ENCODE measurements at places on chromosomes 13 and 19. TPM values are rescaled to one million over a fixed set of nuclear protein-coding genes. Genes with fewer than 3 reads are reported as not detected.

Gene MYO16
- total RNA-seq: not detected

Gene CPT1C
- total RNA-seq: 1.4 TPM

Gene ZNF766
- total RNA-seq: 12.1 TPM

Gene CLEC17A
- not detected for total RNA-seq

Gene TUBA3C
- total RNA-seq: not detected

Gene LMTK3
- 0.05 TPM for total RNA-seq

Gene ZNF208
- not detected for total RNA-seq

Gene GRIK5
- total RNA-seq: 0.13 TPM

DNA sequence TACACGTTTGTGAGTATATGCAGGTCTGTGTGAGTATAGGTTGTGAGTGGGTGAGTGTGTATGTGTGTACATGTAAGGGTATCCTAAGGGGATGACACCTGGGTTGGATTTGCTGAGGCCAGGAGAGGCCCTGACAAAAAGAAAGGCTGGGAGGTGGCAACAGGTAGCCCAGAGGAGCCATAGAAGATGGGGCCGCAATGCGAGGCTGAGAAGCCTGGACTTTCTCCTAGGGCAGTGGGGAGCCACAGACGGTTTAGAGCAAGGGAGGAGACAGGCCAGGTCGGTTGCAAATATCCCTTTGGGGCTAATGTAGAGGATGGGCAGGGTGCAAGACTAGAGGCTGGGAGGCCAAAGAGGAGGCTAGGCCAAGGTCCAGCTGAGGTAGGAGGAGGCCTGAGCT is 54.3 kb downstream of the CELF5 start:
- DNase-seq: no peak

GRCh38 chr13:100208626-100209025 is 119.7 kb downstream of the PCCA start:
- DNase-seq: no peak

- no peak for DNase-seq
These were observed 10.1 kb downstream of the RGCC start for GRCh38 chr13:41467425-41467945.

DNA sequence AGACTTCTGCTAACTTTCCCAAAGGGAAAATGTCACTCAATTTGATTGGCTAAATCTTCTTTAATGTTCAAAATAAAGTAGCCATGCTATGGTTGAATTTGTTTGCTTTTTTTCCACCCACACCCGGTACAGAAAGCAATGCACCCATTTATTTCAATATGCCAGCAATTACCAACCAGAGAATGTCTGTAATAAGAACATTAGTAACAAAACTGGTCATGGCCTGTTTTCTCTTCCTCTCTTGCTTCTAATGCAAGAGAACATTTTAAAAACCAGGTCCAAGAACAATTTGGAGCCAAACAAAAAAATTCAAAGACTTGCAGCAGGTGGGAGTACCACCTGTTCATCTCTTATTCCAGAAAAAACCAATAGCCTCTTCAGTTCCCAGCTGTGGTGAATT is 1108.8 kb upstream of the PCDH20 start:
- DNase-seq: no peak

GRCh38 chr19:56748378-56748777 is 76.8 kb upstream of the ZNF835 start:
- peak; percentile 22 for DNase-seq

- peak; percentile 94 for DNase-seq
These were observed 5.0 kb downstream of the PPP1R37 start for GRCh38 chr19:45097776-45098520.

DNA sequence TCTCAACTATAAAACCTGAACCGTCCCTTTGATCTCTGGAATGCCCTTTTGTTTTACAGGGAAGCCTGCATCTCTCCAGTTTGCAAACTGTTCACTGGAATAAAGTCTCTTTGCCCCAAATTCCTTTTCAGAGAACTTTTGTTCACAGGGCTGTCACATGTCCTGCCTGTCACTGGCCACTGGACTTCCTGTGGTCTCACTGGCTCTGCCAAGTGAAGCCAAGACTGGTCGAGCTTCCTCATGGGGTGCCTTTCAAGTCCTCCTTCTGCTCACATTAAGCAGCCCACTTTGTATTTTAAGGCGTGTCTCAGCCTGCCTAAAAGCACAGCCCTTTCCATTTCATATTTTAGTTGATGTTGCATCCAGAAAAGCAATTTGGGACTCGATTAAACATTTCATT is 215.7 kb downstream of the KATNAL1 start:
- DNase-seq: no peak

- DNase-seq: no peak
These were observed 6.4 kb downstream of the ANGPTL4 start for GRCh38 chr19:8370176-8371010.

- no peak for DNase-seq
These were observed 1.6 kb downstream of the LYL1 start for GRCh38 chr19:13100841-13101589.

GRCh38 chr13:112213467-112214255 is 146.7 kb downstream of the SOX1 start:
- no peak for DNase-seq

- DNase-seq: no peak
These were observed 401.9 kb downstream of the PCDH20 start for GRCh38 chr13:61013796-61014195.

- DNase-seq: no peak
These were observed 17.4 kb downstream of the VASP start for GRCh38 chr19:45524575-45525129.

- DNase-seq: no peak
These were observed 2.3 kb downstream of the AMH start for GRCh38 chr19:2251106-2252054.

DNA sequence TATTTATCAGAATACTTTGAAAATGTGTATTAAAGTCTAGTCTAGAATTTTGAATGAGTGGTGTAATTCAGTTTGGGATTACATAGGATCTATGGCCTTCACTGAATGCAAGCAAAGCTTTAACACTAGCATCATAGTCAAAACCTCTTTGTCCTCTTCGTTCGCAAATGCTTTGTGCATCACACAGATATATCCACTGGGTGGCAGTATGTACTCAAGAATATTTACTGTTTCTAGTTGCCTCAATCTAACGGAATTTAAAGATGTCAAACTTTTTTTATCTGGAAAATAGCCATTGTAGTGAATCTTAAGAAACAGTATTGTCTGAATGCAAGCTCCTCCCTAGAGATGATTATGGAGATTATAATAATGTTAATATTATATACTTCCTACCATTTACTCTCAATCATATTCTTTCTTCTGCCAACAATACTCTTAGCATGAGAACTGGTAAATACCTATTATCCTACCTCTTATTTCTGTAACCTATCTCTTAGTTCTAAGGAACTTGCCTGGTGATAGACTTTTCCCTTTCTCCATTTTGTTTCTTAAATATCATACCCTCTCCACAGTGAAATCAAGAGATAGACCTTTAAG is 25.8 kb downstream of the LACC1 start:
- DNase-seq: peak; percentile 74

- no peak for DNase-seq
These were observed 5.6 kb upstream of the RAB8A start for GRCh38 chr19:16106121-16106520.

- no peak for DNase-seq
These were observed 733.9 kb upstream of the ARGLU1 start for GRCh38 chr13:107301724-107302374.

DNA sequence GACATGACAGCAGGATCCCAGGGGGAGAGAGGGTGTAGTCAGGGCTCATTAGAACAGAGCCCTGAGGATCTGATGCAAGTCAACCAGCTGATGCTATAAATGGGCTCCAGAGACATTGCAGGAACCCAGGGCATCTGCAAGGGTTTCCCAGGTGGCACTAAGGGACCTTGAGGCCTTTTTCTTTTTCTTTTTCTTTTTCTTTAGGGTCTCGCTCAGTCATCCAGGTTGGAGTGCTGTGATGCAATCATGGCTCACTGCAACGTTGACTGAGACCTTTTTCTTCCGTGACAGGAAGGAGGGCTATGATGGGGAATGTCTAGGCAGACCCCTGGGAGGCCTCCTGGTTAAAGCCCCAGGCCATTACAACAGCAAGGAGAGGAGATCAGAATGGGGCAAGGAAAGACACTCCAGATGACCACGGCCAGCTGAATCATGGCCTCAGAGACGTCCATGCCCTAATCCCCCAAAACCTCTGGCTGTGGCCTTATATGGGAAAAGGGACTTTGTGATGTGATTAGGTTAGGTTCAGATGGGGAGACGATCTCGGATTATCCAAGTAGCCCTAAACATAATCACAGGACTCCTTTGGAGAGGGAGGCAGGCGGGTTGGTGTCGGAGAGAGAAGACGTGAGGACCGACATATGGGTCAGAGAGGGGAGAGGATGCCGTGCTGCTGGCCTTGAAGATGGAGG is 4.5 kb upstream of the FCGRT start:
- no peak for DNase-seq

GRCh38 chr19:28905996-28906395 is 307.0 kb downstream of the UQCRFS1 start:
- DNase-seq: peak; percentile 59

- peak; percentile 71 for DNase-seq
These were observed 704.7 kb downstream of the DIAPH3 start for GRCh38 chr13:59458908-59459579.

- no peak for DNase-seq
These were observed 41.0 kb upstream of the ZNF91 start for GRCh38 chr19:23436318-23436717.

DNA sequence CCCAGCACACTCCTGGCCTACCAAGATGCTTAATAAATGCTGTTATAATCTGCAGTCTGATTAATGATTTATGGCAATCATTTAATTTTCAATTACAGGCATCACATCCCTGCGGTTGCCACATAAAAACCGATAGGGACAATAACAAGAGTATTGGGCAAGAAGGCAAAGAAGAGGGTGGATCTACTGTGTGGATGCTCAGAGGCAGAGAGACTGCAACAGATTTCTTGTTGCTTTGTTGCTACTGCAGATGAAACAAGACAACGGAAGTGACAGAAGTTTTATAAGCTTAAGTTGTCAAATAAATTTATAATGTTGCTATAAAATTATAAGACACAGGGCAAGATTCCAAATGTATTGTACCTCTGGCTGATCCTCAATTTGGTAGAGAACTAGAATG is 154.8 kb downstream of the ABCC4 start:
- no peak for DNase-seq

- no peak for DNase-seq
These were observed 26.7 kb downstream of the ERCC5 start for GRCh38 chr13:102872531-102872930.

GRCh38 chr19:46728693-46729339 is 11.9 kb upstream of the PRKD2 start:
- DNase-seq: peak; percentile 51

GRCh38 chr19:39277598-39277997 is 9.4 kb downstream of the IFNL2 start:
- DNase-seq: no peak
